H1 (cell line): ENCODE measurements at places on chromosomes 1 and 21. TPM values are rescaled to one million over a fixed set of nuclear protein-coding genes. Genes with fewer than 3 reads are reported as not detected.

- H3K4me3 ChIP-seq = no peak overlapping the region
- no peak overlapping the region for H3K27ac ChIP-seq
- no peaks in the 10 kb centered on the region for H3K36me3 ChIP-seq
- H3K4me1 ChIP-seq = no peaks in the 10 kb centered on the region
- no peaks in the 10 kb centered on the region for H3K27me3 ChIP-seq
- DNase-seq = no peak
Measured at GRCh38 chr1:36692465-36693160, 209.9 kb upstream of the CSF3R start.

DNA sequence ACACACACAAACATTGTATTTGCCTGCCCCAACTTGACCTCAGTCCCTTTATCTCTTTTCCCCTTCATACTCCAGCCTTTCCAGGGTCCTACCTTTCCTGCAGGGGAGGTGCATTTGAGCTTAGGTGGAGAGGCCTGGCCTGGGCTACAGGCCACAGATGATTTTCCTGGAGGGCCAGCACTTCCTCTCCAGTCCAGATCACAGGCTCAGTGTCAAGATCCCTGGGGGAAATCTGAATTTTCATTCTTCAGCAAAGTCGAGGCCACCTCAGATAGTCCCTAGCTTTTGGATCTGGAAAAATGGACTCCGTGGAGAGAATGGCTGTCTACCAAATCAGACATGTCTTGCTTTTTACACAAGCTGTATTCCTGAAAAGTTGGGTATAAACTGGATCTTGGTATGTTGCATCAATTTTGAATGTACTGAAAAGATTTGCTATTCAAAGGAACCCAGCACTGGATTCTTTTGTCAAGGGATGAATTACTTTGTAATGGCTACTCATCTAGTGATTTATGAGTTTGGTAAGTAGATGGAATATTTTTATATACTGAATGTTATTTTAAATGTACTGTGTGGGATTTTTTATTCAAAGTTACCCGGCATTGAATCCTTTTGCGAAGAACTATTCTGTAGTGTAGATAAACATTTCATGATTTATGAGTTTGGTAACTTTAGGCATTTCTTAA is 78.7 kb downstream of the DDR2 start:
- no peak overlapping the region for H3K4me3 ChIP-seq
- H3K4me1 ChIP-seq = no peaks in the 10 kb centered on the region
- H3K36me3 ChIP-seq = no peaks in the 10 kb centered on the region
- no peaks in the 10 kb centered on the region for H3K27me3 ChIP-seq

DNA sequence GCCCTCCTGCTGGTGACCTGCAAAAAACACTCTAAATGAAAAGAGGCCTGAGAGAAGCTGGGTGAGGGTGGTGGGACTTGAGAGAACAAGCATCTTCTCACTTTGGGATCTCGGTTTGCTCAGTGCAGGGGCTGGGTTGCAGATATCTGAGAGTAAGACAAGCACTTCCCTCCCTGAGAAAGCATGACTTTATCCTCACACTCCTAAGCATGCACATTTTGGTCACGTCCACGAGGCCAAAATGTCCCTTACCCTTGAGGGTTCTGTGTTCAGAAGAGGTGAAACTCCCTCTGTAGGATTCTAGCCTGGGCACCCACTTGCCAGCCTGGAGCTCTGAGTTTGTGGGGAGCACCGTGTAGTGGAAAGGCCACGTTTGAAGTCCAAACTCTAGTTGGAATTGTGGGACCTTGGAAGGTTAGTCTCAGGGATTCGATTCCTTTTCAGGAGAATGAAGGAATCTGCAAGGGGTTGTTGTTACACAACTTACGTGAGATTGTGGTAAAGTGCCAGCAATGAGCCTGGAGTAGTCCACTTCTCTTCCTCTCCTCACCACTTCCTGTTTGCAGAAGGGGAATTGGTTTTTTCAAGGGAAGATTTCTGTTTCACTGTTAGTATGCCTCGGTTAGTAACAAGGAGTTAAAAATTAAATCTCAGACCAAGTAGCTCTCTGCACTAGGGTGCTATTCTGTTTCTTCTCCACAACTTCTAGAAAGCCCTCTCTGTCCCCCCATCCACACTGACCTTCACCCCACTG is 3.0 kb downstream of the FCAMR start:
- H3K27ac ChIP-seq = no peak overlapping the region
- no peaks in the 10 kb centered on the region for H3K27me3 ChIP-seq
- no peak for DNase-seq
- H3K4me3 ChIP-seq = no peak overlapping the region

DNA sequence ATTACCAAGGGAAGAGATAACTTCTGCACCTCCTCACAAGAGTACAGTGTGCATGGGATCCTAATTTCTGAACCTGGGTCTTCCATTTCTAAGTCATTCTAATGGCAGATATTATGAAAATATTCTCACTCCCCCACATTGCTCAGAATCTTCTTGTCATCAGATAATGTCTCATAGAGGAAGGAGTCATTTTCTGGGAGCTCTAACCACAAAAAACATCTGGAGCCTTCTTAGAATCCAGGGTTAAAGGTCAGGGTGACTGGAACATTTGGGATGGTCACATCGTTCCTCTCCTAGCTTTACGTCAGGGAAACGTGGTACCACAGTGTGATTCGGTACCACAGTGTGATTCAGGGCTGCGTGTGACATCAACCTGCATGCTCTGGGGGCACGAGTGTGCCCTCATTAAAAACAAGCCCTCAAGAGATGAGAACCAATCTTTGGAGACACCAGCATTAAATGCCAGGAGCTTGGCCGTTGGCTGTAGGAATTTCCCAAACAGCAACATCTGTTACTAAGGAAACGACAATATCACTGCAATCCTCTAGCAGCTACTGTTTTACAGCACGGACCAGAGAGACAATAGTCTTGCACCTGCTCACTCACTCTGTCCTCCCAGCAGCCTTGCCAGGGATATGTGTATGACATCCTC is 179.1 kb downstream of the PSMG1 start:
- H3K27ac ChIP-seq = no peak overlapping the region
- H3K36me3 ChIP-seq = no peaks in the 10 kb centered on the region
- H3K4me1 ChIP-seq = no peaks in the 10 kb centered on the region
- H3K27me3 ChIP-seq = no peaks in the 10 kb centered on the region

- H3K36me3 ChIP-seq = no peaks in the 10 kb centered on the region
- no peak for DNase-seq
- H3K4me3 ChIP-seq = no peak overlapping the region
Measured at GRCh38 chr1:59804301-59804700, 10.4 kb upstream of the HOOK1 start.

ITLN2 gene
- 4.7 and 5.6 TPM in 2 replicates for total RNA-seq

PPFIA4 gene
- 7.0 and 9.9 TPM in 2 replicates for total RNA-seq

GBP7 gene
- total RNA-seq = not detected in 2 replicates

BRINP3 gene
- total RNA-seq = 0.36 TPM in 1 of 2 replicates, not detected in the other

RPTN gene
- not detected in 2 replicates for total RNA-seq
